ENCODE measurements at places on chromosomes 4 and X.

DNA sequence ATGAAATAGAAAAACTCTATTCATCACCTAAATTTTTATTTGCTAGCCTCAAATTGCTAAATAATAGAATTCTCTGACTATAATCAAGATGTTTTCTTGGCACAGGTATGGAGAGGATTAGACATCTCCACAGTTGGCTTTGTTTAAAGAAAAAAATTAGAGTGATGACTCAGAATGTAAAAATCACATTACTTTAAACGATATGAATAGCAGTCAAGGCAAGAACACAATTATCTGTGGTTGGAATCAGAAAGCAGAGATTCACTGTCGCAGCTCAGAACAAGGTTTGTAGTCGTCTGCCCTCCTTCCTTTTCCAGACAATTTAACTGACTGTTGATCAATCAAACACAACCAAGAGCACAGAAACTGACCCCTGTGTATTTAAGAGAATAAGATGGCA, 32.2 kb upstream of the CCKAR start:
- DNase-seq, result no peak

DNA sequence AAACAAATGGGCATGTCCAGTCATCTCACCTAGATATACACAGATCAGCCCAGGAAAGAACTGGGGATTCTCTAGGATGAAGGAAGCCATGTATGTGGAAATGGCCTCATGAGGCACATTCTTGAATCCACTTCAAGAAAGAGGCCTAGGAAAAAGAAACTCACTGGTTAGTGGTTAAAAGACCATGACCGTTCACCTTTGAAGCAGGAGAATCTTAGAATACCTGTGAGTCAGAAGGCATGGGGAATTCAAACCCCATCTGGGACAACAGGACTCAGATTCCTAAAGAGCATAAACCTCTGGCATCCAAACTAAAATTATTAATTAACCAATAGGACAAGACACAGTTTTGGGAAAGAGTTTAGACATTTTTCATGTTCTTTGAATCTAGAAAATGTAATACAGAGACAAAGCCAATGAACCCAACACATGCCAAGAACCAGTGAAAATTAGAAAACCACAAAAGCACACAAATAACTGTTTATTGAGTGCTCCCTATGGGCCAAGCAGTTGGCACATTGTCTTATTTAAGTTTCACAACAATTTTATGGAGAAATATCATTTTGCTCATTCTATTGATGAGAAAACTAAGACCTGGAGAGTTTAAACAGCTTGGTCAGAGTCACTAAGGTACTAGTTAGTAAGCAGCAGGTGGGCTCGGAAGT, 97.5 kb downstream of the NPNT start:
- no peak for DNase-seq

DNA sequence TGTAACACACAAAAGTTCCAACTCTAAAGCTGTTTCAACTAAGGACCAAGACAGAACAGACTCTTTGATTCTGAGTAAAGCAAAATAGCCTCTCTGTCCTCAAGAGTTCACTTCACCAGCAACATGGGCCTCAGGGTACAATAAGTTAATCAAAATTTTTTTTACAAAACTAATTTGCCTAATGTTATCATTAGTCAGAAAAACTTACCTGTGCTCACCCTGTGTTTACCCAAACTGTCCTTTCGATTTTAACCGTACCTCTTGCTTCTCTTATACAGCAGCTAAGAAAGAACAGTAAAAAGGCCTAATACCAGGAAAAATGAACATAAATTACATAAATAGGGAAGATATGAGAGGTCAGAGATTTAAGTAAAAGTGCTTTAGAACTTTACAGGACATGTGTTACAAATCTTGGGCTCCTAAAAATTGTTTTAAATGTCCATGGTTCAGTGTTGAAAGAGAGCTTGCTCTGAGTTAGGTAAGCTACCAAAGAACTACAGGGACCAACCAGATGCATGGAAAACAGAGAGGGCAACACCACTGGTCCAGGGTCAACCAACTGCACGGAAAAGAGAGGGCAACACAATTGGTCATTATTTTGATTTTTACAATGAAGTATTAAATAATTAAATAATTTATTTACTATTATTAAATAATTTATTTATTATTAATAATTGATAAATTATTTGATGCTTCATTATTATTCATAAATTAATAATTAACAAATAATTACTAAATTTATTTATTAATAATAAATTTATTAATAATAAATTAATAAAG, 73.1 kb downstream of the FAT1 start:
- no peak for DNase-seq

DNA sequence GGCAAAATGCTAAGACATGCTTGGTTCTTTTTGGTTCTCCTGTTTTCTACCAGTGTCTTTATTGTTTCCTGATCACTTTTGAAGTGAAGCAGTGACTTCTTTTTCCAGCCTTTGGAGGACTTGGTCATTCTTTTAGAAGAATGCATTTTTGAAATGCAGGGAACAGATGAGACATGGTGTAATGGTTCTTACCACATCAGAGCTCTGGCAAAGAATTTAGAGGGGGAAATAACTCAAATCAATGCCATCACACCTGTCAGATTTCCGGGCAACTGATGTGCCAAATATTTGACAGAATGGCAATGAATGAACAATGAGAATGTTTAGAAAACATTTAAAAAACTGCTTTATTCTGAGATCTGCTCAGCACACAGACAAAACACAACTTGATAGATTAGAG, 519.6 kb downstream of the IQCM start:
- DNase-seq, result no peak
